ENCODE measurements at places on chromosomes 2 and 18. TPM values are rescaled to one million over a fixed set of nuclear protein-coding genes. Genes with fewer than 3 reads are reported as not detected.

DNA sequence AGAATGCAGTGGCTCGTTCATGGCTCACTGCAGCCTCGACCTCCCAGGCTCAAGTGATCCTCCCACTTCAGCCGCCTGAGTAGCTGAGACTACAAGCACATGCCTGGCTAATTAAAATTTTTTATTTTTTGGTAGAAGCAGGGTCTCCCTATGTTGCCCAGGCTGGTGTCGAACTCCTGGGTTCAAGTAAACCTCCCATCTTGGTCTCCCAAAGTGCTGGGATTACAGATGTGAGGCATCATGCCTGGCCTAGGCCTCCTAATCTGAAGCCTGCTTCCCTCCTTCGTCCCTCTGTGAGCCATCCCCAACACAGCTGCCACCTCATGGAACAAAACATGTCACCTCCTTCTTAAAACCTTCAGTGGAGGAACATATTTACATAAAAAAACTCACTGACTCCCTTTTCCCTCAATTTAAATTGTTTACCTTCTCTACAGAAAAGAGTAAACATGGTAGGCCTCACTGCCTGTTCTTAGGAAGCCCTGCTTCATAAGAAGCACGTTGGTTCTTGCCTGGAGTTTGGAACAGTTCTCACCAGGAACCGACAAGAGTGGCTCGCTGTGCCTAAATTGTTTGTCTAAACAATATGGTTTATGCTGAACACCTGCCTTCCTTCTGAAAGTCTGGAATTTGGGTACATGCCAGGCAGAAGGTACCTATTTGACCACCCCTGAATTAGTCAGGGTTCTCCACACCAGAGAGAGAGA is 12.1 kb upstream of the RHOB start:
- DNase-seq, result no peak

DNA sequence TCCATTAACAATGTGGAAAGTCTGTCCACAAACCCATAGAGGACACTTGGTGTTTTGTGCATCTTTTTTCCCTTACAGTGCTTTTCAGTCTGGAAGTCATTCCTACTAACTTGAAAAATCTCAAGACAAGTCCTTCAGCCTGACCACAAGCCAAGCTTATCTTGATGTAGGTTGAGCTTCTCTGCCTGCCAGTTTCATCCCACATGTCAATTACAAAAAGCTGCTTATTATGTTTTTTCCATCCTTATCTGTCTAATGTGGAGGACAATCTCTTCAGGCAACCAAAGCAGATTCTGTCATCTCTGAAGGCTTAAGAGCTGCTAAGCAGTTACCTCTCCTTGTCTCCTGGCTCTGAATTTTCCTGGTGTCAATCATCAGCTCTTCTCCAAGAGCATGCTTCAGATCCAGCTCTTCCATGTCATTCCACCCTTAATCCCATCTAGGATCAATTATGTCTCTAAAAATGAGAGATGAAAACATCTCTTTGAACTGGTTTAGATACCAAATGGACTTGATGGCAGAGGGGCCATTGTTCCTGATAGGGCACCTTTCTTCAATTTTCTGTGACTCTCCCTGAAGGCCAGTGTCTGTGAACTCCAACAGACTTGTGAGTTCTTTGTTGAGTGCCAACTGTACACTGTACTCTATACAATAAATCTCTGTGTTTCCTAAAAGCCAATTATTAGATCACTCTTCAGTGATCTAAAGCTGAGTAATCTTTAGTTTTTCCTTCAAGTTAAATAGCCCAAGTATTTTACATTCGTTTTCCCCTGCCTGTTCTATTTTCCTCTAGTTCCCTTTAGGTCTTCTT is 208.6 kb downstream of the RBM43 start:
- peak; percentile 18 for DNase-seq

DNA sequence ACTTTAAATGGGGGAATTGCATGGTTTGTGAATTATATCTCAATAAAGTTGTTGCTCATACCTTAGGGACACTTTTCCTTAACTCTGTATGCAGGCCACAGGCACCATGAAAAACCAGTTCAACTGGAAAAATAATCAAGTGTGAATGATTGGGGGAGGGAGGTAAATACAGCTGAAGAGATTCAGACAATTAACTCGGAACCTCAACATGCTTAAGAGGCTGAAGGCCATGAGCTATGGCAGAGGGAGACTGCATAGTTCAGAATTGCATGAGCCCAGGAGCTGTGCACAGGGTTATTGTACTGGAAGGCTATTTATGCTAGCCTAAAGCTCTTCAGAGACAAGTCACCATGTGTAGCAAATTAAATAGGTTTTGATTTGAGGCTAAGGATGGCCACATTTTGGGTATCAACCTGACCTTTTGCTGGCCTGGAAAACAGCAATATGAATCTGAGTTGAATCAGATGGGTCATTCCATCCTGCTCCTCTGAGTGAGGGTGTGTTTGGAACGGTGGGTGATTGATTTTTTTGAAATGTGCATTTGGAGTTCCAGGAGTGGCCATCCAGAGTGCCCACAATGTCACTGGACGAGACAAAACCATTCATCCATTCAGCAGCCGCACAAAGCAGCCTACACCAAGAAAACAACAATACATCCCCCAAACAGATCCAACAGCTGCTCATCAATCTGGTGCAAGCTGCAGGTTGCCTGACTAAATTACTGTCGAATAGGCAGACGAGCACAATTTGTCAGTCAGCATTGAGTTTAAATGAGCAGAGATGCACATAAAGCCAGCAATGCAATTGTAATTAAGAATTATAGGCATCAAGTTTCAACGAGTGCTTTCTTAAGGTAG is 42.5 kb downstream of the HRH4 start:
- DNase-seq, result no peak

MROH2A gene
- total RNA-seq, result 0.10 TPM

DNA sequence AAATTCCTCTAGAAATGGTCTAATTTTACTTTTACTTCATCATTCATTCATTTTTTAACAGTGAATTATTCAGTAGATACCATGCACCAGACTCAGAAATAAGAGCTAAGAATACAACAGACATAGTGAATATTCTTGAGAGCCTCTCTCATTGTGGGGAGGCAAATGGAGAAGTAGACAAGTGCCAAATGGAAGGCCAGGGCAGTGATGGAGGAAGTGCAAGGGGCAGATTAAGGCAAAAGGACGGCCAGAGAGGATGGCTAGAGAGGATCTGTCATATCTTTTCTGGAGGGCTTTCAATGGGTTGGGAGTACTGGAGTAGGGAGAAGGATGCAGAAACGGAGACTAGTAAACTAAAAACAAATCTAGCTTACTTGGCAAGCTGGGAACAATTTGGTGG is 19.0 kb upstream of the RMDN2 start:
- DNase-seq, result no peak

DNA sequence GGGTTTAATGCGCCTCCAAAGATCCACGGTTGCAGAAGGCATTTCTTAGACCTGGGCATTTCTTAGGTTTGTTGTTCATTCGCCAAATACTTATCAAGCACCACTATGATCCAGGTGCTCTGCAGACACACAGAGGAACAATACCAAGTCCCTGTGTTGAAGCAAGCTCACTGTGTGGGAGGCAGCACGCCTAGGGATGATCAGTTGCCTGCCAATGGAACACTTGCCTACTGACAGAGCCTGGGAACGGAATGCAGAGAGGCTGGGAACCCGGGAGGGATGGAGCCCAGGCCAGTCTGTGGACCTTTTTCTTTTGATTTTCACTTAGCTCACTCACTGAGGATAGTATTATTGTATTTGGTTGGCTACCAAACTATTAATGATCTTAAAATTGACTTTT is 1.9 kb upstream of the GRP start:
- DNase-seq, result no peak

SLC40A1 gene
- total RNA-seq, result under 0.01 TPM

MAP3K19 gene
- not detected for total RNA-seq

GRCh38 chr18:78309924-78310323 is 669.7 kb upstream of the SALL3 start:
- DNase-seq, result no peak

Data from RPMI7951 (cell line).